ENCODE measurements at places on chromosomes 4 and X.
A peak's percentile ranks its signal among the peaks of the same experiment; 100 is the strongest.

- no peak for DNase-seq
These were observed 107.8 kb downstream of the GABRA3 start for GRCh38 chrX:152343306-152343705.

- no peak for DNase-seq
These were observed 180.8 kb downstream of the RAPGEF2 start for GRCh38 chr4:159283696-159284095.

DNA sequence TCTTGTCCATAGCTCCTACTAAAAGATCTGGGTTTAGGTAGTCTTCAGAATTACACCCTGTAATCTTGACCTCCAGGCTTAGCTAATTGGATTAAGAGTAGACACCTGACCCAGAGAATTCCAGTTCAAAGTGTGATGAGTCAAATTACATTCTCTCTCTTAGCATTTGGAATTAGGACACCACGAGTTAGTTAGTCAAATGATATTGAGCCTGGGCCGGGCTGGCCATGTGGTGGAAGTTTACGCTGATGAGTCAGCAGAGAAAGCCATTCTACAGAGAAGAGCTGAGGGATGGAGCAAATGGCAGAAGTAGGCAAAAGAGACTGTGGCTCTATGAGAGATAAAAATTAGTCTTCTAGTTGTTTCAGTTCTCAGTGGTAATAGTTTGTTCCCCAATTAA is 31.1 kb downstream of the CEP44 start:
- no peak for DNase-seq

GRCh38 chr4:69896530-69897116 is 34.2 kb upstream of the CSN1S1 start:
- DNase-seq, result peak; percentile 5

- no peak for DNase-seq
These were observed 8.4 kb upstream of the MSX1 start for GRCh38 chr4:4851081-4851480.

- DNase-seq, result no peak
These were observed 23.7 kb upstream of the MSANTD1 start for GRCh38 chr4:3225071-3225850.
